ENCODE measurements at places on chromosomes 2 and 18.

- no peak overlapping the region for H3K27ac ChIP-seq
- H3K36me3 ChIP-seq: no peaks in the 10 kb centered on the region
- DNase-seq: no peak
- H3K4me3 ChIP-seq: no peak overlapping the region
- H3K4me1 ChIP-seq: no peaks in the 10 kb centered on the region
These were observed 136.9 kb downstream of the NRXN1 start for GRCh38 chr2:50895041-50895440.

GRCh38 chr2:118375907-118376485 is 287.7 kb downstream of the INSIG2 start:
- no peak overlapping the region for H3K27ac ChIP-seq
- H3K27me3 ChIP-seq: peaks cover 15% of the 10 kb centered on the region
- no peaks in the 10 kb centered on the region for H3K36me3 ChIP-seq
- no peak for DNase-seq
- no peak overlapping the region for H3K4me3 ChIP-seq

GRCh38 chr18:77112747-77113092 is 19.9 kb downstream of the MBP start:
- no peak overlapping the region for H3K4me3 ChIP-seq
- no peaks in the 10 kb centered on the region for H3K27me3 ChIP-seq
- H3K27ac ChIP-seq: peak overlapping the region; percentile 87
- peaks cover 32% of the 10 kb centered on the region for H3K36me3 ChIP-seq
- DNase-seq: no peak

GRCh38 chr18:41128126-41128525 is 826.9 kb upstream of the PIK3C3 start:
- no peak for DNase-seq
- no peaks in the 10 kb centered on the region for H3K36me3 ChIP-seq
- no peaks in the 10 kb centered on the region for H3K4me1 ChIP-seq
- no peak overlapping the region for H3K4me3 ChIP-seq
- H3K27ac ChIP-seq: no peak overlapping the region

GRCh38 chr2:12436483-12436882 is 280.3 kb upstream of the TRIB2 start:
- no peak for DNase-seq
- H3K4me3 ChIP-seq: no peak overlapping the region
- H3K27me3 ChIP-seq: no peaks in the 10 kb centered on the region
- H3K36me3 ChIP-seq: no peaks in the 10 kb centered on the region
- no peak overlapping the region for H3K27ac ChIP-seq

DNA sequence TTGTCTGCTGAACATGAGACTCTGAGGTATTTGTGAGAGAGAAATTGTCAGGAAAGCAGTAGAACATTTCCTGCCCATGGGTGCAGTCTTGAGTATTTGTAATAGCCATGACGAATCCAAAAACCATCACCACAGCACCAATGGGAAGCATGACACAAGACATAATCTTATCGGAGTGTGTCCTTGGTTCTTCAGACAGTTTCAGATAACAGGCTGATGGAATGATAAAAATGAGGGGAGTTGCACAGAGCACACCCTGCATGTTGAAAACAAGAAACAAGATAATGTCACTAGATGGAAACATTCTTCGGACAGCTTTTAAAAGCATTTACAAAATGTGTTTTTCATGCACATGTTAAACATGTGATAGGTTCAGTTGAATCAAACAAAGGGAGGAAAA is 56.9 kb downstream of the SLC38A11 start:
- DNase-seq: no peak
- no peaks in the 10 kb centered on the region for H3K36me3 ChIP-seq
- H3K27ac ChIP-seq: no peak overlapping the region
- no peak overlapping the region for H3K4me3 ChIP-seq

DNA sequence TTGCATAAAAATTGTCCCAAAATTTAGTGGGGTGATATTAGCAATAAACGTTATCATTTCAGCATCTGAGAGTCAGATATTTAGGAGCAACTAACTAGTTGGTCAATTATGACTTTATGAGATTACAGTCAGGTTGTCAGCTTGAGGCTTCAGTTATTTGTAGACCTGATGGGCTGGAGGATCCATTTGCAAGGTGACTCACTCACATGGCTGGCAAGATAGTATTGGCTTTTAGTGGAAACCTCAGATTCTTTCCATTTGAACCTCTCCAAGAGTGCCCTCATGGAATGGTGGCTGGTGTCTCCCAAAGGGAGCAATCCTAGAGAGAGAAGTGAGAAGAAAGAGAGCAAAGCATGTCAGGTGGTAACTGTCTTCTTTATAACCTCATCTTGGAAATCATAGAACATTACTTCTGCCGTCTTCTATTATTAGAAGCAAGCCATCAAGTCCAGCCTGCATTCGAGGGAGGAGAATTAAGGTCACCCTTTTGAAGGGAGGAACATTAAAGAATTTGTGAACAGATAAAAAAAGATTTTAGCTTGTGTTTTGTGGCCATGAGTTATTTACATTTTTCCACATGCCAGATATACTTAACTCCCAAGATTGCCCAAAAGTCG is 92.5 kb downstream of the HAUS1 start:
- H3K4me1 ChIP-seq: peaks cover 69% of the 10 kb centered on the region
- H3K36me3 ChIP-seq: no peaks in the 10 kb centered on the region
- DNase-seq: no peak
